ENCODE measurements at places on chromosomes 6 and 20.

DNA sequence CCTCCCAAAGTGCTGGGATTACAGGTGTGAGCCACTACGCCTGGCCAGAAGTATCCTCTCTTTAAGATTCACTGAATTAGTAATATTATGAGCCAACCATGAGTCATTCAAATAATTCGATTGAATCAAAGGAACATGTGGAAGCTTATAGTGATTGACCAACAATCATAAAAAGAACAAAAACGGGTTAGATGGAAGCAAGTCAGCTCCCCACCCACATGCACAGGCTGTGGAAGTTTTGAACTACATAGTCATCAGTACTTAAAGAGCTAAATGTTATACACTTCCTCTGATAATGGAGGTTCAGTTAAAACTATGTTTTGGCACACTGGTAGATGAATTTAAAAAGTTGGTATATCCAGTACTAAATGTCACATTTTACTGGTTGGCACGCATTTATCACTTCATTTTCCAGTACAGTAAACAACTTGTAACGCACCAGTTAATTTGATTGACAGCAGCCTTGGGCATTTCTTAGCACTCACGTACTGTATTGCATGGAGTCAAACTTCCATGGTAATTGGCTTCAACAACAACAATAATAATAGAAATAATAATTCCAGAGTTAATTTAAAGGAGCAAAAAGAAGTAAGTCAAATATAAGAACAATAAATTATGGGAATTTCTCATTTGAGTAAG, 1107.3 kb upstream of the MAP3K7 start:
- no peak for DNase-seq

DNA sequence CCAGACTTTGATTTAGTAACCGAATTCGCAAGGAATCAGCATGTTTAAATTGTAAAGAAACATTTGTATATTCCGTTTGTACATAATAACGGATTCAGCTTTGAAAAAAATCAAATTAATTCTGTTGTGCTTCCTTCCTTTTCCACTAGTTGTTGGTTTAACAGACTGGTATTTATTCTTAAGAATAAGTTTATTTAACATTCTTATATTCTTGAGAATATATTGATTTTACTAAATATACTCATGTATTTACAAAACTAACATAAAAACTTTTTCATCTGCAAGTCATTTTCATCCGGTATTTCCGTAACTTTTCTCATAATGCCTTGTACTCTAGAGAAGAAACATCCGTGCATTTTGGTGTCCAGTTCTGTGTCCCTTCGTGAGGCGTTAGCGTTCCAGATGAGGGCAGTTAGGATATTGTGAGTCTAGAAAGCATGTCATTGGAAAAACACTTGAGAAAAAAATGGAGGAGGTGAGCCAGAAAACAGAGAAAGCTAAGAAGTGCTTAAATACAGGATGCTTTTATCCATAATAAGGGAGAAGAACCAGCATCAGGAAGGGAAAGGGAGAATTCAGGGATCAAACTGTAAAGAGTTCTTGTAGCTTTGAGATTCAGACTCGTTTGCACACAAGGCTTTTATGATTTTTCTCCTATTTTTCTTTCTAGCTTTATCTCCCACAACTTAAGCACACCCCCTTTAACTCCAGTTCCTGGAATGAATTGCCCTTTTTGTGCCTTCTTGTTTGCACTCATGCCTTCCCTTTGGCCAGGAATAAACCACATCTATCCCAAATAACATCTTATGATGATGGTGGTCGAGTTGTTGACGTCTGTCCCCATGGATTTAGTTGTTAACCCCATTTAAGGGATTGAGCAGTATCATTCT, 1.8 kb downstream of the WRNIP1 start:
- DNase-seq = no peak

GRCh38 chr6:34953061-34954025, 64.3 kb downstream of the ANKS1A start:
- no peak for DNase-seq

- DNase-seq = no peak
Observed at GRCh38 chr6:144873623-144874378, 588.7 kb downstream of the UTRN start.

DNA sequence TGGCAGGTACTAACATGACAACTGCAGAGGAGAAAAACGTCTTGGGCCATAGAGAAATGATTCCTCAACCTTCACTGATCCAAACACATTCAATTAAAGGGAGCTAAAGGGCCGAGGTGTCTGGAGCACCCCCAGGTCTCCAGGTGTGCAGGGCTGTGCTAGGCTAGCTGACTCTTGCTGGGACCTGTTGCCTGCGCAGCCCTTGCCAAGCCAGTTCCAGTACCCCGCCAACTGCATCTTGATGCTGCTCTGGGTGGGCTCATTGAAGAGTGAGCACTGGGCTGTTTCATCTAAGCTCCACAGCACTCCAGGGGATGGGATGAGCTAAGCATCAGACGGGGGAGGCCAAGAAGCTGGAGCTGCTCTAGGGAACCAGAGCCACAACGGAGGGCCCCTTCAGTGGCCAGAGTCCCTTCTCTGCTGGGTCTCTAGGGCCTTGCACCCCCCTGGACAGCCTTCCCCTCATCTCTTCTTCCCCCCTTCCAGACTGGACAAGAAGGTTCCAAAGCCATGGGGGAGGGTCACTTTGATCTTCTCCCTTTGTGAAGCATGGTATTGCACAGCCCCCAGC, 15.9 kb downstream of the LEMD2 start:
- no peak for DNase-seq

DNA sequence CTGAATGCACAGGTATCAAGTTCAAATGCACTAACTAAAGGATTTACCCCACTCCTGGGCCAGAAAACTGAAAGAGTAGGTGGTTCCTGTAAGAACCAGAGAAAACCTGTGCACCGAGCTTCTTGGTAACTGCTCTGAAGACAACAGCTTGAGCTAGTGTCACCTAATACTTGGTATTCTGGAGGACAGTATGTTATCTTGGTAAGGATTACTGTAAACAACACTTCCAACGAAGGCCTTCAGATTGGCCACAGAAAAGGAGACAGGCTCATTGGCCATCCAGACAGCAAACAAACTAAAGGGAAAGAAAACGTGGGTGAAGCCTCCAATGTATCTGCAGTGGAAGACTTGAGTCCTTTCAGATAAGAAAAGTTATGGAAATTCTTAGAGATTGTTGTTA, 61.5 kb downstream of the GMPR start:
- no peak for DNase-seq

DNA sequence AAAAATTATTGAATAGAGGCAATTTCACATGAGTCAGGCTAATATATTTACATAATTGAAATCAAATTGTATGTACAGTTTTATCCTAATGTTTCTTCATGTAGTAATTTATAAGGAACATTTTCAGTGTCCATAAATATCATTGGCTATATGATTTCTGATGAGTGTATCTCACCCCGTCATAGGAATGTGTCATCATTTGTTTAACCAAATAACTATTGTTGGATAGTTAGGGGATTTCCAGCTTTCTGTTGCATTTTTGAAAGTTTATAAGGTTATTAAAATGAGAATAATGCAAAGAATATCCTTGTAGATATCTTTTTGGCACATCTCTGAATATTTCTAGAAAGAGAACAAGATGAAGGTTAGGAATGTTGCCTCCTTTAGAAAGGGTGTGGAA, 39.0 kb downstream of the SYTL3 start:
- no peak for DNase-seq

GRCh38 chr20:18988701-18989100, 175.1 kb downstream of the SCP2D1 start:
- no peak for DNase-seq

- no peak for DNase-seq
Observed at GRCh38 chr20:8094850-8095249, 37.2 kb upstream of the PLCB1 start.

DNA sequence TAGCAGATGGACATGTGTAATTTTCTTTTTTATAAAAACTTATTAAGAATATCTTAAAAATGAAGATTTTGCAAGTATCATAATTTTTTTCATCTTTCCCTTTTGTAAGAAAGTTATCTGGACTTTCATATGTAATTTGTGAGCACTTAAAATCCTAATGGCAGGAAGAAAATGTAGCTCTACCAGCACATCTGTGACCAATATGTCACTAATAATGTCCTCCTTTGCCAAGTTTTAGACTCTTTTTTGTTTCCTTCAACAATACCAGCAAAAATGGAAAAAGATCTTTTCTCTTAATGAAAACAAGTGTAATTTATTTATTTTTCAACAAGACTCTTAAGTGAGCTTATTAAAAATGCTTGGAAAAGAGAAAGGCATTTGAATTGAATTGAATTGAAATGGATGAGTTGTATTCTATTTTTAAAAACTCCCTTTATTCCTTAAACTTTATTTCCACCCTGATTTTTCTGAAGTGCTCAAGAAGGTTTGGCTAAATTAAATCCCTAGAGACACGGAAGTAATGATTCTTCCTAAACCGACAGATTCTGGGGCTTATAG, 110.7 kb downstream of the KIF6 start:
- no peak for DNase-seq

DNA sequence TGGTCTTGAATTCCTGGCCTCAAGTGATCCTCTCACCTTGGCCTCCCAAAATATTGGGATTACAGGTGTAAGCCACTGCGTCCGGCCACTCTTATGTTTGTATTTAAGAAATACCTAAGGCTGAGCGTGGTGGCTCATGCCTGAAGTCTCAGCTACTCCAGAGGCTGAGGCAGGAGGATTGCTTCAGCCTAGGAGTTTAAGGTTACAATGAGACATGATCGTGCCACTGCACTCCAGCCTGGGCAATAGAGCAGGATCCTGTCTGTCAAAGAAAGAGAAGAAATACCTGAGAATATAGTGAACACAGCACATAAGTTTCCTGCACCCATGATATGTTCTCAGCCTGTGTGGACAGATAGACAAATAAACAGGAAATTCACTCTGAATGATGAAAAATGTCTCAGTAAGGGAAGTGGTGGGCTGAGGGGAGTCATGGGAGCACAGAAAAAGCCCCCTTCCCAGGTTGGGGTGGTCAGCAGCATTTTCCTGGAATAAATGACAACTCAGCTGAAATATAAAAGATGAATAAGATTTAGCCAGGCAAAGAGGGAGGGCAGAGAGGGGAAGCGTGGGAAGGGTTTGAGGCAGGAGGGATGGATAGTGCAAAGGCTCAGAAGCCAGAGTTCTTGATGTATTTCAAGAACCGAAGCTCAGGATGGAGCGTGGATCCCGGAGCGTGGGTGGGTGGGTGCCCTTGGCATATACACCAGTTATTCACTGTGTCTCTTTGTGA, 13.8 kb upstream of the MMP9 start:
- no peak for DNase-seq

DNA sequence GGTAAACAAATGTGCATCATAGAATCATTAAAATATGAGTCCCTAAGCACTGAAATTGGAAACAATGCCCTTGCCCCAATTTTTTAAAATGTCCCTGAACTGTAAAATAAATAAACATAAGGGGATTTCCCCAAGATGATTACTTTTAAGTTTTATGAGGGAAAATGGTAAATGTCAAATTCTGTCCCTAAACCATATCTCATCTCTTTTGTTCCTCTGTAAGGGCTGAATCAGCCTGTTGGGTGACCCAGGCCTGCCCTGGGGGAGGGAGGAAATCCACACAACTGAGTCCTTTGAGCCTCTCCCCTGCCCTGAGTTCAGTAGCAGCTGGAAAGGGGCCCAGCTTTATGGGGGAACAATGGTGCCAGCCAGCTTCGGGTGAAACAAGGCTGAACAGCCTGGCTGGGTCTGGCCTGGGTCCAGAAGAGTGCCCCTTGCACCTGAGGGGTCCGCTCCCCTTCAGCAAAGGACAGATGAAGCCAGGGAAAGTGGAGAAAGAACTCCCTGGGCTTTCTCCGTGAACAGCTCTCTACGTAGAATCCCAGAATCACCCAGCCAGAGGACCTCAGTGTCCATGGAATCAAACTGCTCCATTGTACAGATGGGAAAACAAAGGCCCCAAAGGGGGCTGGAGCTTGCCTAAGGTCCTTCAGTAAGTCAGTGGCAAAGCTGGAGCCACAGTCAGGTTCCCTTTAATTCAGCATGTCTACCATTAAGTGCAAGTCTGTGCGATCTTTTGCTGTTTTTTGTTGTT, 28.2 kb upstream of the ITCH start:
- no peak for DNase-seq

- DNase-seq = no peak
Observed at GRCh38 chr20:41475503-41475902, 108.9 kb upstream of the EMILIN3 start.

DNA sequence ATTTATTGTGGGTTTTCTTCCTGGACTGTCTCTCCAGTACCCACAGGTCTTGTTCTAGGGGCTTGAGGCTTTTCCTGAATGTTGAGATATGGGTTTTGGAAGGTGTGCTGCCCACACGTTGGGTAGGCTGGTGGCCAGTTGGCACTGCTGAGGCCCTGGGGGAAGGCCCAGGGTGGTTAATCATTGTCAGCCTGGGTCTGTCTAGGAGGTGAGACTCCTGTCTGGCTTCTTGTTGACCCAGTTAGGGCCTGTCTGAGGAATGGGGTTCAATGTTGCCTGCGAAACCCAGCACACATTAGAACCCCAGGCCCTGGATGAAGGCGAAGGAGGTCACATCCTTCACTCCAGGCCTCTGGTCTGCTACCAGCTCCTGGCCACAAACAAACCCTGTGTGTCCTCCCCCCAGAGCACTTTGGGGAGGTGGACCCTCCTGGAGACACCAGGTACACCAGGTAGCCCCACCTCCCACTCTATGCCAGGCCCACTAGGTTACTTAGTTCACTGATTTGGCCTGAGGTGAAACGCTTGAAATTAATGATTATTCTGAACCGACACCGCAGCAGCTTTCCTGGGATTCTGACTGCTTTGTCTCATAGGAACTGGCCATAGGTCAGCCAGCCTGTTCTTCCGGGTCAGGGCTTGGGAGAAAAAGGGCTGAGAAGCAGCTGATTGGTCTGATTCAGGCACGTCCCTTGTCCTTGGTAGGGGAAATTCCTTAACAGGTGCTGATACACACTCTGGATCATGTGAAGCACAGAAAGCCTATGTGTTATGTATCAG, 15.2 kb downstream of the DNMT3B start:
- DNase-seq = no peak

DNA sequence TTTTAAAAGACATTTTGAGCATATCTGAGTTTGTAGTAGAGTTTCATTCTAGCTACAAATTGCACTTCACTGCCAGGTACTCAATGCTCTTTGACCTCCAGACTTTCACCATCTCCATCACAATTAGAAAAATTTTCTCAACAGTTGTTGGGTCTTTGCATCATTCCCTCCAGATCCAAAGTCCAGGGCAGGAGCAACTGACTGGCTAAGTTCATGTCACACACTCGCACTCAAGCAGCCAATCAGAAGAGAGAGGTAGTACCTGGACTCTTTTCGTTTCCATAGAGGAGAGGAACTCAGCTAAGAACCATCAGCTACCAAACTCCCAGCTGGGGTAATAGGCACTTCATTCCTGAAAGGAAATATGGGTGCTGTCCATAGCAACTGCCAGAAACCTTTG, 9.0 kb downstream of the SPINT3 start:
- no peak for DNase-seq

- no peak for DNase-seq
Observed at GRCh38 chr6:168999392-168999791, 254.3 kb downstream of the THBS2 start.
